Kidney (tissue), 22 donors: ENCODE measurements at places on chromosomes 7 and 10. TPM values are rescaled to one million over a fixed set of nuclear protein-coding genes. Genes with fewer than 3 reads are reported as not detected.
A peak's percentile ranks its signal among the peaks of the same experiment; 100 is the strongest.

RGS10 gene
- total RNA-seq = 19.9 TPM

CRPPA gene
- total RNA-seq = 5.9 TPM

PPP1R17 gene
- not detected for total RNA-seq

KLF14 gene
- total RNA-seq = not detected

TRIM74 gene
- 1.3 TPM for total RNA-seq

GRCh38 chr7:20323595-20323994, 7.1 kb upstream of the ITGB8 start:
- no peaks in the 10 kb centered on the region for H3K36me3 ChIP-seq
- no peaks in the 10 kb centered on the region for H3K4me1 ChIP-seq
- H3K27ac ChIP-seq = no peak overlapping the region
- H3K4me3 ChIP-seq = no peak overlapping the region
- no peaks in the 10 kb centered on the region for H3K27me3 ChIP-seq
- peak; percentile 69 for DNase-seq

GRCh38 chr7:51847461-51848134, 531.0 kb upstream of the COBL start:
- H3K4me3 ChIP-seq = no peak overlapping the region
- H3K27ac ChIP-seq = no peak overlapping the region
- H3K4me1 ChIP-seq = no peaks in the 10 kb centered on the region
- no peaks in the 10 kb centered on the region for H3K27me3 ChIP-seq

DNA sequence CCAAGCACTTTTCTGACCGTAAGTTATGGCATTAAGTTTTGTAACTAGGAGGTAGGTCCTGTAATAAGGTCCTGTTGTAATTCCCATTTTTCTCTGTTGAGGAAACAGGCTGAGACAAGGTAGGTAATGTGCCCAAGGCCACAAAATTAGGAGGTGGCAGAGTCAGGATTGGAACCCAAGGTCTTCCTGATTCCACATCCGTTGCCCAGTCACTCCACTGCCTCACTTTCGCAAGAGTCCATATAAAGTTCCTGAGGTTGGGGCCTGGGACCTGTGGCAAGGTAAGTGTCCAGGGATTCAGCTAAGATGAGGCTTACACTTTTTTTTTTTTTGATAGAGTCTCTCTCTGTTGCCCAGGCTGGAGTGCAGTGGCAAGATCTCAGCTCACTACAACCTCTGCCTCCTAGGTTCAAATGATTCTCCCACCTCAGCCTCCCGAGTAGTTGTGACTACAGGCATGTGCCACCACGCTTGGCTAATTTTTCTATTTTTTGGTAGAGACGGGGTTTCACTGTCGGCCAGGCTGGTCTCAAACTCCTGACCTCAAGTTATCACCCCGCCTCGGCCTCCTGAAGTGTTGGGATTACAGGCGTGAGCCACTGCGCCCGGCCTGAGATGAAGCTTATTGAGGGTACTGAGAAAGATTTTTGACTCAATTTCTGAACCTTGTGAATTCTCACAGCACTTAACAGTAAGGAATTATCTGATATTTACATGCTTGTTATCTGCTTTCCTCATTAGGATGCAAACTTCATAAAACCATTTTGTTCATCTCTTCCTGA, 20.3 kb upstream of the GNA12 start:
- H3K36me3 ChIP-seq = no peaks in the 10 kb centered on the region
- peak overlapping the region; percentile 89 for H3K27ac ChIP-seq
- no peak overlapping the region for H3K4me3 ChIP-seq
- no peaks in the 10 kb centered on the region for H3K4me1 ChIP-seq
- no peaks in the 10 kb centered on the region for H3K27me3 ChIP-seq
- no peak for DNase-seq

DNA sequence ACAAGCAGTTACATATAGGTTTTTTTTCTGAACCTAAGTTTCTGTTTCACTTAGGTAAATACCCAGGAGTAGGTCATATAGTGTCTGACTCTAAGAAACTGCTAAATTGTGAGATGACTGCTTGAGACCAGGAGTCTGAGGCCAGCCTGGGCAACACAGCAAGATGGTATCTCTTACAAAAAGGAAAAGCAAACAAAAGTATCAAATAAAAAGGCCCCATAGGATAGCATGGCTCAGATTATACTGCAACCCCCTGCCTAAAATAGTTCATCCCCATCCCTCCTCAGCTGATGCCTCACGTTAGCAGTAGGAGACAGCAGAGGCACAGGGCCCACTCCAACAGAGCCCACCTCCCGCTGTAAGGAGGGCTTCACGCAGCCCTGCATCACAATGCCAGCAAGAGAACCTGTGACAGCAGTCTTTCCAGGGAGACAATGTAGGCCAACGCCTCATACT, 90.3 kb downstream of the SRPK2 start:
- peaks cover 6% of the 10 kb centered on the region for H3K4me1 ChIP-seq
- no peak overlapping the region for H3K27ac ChIP-seq
- no peak for DNase-seq
- no peaks in the 10 kb centered on the region for H3K36me3 ChIP-seq
- H3K27me3 ChIP-seq = no peaks in the 10 kb centered on the region
- H3K4me3 ChIP-seq = no peak overlapping the region

- no peak overlapping the region for H3K4me3 ChIP-seq
- no peaks in the 10 kb centered on the region for H3K27me3 ChIP-seq
- no peaks in the 10 kb centered on the region for H3K36me3 ChIP-seq
- no peaks in the 10 kb centered on the region for H3K4me1 ChIP-seq
- DNase-seq = no peak
- no peak overlapping the region for H3K27ac ChIP-seq
These were observed 285.5 kb upstream of the TAC1 start for GRCh38 chr7:97446361-97446760.

DNA sequence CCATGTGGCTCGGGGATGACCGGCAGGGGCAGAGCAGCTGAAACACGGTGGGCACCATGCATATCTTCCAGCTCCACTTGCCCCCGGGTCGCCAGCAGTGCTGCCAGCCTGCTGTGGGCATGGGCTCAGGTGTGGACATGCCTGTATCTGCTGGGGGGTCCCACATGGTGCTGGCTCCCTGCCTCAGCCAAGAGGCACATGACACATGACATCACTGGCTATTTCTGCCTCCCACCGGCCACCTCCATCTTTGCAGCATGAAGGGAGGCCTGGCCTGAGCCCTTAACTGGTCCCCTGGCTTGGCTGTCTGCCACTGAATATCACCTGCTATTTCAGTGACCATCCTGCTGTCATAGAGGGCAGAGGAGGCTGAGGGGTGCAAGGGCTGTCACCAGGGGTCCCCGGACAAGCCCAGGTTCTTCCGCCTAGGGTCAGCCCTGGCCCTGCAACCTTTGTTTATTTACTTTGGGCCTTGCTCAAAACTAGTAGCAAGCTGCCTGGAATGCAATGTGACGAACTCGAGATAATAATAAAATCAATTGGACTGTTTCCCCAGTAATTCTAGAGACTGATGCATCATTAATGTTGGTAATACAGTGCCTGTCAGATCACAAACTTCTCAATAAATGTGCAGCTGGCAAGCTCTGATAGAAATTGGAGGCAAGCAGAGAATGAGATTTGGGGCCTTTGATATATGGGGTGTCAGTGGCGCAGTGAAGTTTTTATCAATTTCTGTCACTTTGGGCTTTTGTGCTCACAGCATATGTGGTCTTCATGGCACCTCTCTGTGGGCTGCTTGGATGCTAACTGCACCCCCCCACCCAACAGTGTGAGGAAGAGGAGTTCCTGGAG, 28.5 kb downstream of the ZMIZ1 start:
- no peaks in the 10 kb centered on the region for H3K36me3 ChIP-seq
- DNase-seq = no peak
- peak overlapping the region; percentile 5 for H3K27ac ChIP-seq
- H3K27me3 ChIP-seq = no peaks in the 10 kb centered on the region

DNA sequence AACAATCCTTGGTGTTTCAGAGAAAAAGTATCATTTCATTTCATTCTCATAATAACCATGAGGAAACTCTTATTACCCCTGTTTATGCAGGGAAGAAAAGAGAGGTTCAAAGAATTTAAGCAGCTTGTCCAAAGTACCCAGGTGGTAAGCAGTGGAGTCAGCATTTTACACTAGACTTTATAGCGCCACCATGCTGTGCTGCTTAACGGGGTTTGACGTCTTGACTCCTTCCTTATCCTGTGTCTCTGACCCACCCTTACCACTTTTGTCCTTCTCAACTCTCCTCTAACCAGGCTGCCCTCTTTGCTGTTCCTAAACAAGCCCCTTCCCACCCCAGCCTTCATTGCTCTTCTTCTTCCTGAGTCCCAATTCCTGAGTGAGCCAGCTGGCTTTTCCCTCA, 117.0 kb upstream of the AHR start:
- no peaks in the 10 kb centered on the region for H3K4me1 ChIP-seq
- H3K36me3 ChIP-seq = no peaks in the 10 kb centered on the region
- H3K27ac ChIP-seq = no peak overlapping the region
- H3K4me3 ChIP-seq = no peak overlapping the region
- DNase-seq = no peak
- no peaks in the 10 kb centered on the region for H3K27me3 ChIP-seq

DNA sequence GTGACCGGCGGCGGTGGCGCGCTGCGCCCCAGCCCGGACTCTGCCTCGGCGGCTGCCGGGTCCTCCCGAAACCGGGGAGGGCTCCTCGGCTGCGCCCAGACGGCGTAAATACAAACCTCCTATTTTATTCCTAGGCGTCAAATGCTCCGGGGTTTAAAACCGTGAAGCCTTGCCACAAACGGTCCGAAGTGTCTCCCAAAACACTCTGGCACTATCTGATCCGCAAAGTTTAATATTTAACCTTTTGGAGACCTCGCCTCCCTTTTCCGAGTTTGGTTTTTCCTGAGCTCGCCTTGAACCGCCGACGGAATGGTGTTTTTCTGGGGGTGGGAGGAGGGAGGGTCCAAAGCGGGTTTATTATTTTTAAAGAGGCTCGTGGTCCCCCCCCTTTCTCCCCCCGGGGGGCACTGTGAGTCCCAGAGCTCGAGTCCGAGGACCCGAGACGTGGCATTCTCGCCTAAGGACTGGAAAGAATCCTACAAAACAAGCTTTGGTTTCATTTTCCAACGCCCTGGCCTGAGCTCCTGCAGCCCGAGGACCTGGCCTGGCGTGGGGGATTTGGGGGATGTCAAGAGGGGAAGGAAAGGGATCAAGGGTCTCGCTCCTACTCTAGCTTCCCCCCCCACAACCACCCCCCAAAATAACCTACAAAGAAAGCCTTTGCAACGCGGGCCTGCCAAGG, 1.8 kb downstream of the TNRC18 start:
- no peaks in the 10 kb centered on the region for H3K36me3 ChIP-seq
- no peaks in the 10 kb centered on the region for H3K27me3 ChIP-seq
- DNase-seq = peak; percentile 89
- H3K4me1 ChIP-seq = peaks cover 17% of the 10 kb centered on the region
- H3K4me3 ChIP-seq = peak overlapping the region; percentile 80
